ENCODE measurements at places on chromosomes 1 and 21.

GRCh38 chr21:32626621-32627196 lies 14.5 kb upstream of the CFAP298 start:
- DNase-seq = peak; percentile 17

GRCh38 chr21:34968414-34969333 lies 80.4 kb downstream of the RUNX1 start:
- DNase-seq = no peak

GRCh38 chr1:97893844-97894243 lies 27.0 kb downstream of the DPYD start:
- DNase-seq = no peak

GRCh38 chr1:47561523-47562007 lies 123.7 kb downstream of the FOXD2 start:
- no peak for DNase-seq

GRCh38 chr1:109912214-109912861 lies 1.7 kb downstream of the CSF1 start:
- no peak for DNase-seq

- no peak for DNase-seq
Measured at GRCh38 chr1:151458802-151459330, 428 bp downstream of the POGZ start.

- no peak for DNase-seq
Measured at GRCh38 chr1:106700211-106700610, 356.3 kb upstream of the PRMT6 start.

DNA sequence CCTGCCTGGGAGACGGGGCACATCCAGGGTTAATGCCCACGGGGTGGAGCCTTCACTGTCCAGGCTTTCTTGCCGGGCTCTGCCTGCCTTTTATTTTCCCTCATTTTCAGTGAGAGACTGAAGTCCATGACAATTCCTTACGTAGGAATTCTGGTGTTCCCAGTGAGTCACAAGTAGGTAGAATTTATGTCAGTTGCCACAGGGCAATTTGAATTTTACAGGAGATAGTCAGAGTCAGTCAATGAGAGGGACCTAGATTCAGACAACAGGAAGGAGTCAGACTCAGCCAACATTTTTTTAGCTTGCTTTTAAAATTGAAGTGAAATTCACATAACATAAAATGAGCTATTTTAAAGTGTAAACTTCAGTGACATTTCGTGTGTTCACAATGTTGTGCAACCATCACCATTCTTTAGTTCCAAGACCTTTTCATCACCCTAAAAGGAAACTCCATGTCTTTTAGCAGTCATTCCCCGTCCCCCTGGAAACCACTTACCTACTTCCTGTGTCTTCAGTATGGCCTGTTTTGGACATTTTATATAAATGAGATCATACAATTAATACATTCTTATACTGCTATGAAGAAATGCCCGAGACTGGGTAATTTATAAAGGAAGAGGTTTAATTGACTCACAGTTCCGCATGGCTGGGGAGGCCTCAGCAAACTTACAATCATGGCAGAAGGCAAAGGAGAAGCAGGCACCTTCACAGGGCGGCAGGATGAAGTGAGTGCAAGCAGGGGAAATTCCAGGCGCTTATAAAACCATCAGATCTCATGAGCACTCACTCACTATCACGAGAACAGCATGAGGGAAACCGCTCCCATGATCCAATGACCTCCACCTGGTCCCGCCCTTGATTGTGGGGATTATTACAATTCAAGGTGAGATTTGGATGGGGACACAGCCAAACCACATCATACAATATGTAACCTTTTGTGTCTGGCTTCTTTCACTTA lies 14.6 kb downstream of the AJAP1 start:
- no peak for DNase-seq

DNA sequence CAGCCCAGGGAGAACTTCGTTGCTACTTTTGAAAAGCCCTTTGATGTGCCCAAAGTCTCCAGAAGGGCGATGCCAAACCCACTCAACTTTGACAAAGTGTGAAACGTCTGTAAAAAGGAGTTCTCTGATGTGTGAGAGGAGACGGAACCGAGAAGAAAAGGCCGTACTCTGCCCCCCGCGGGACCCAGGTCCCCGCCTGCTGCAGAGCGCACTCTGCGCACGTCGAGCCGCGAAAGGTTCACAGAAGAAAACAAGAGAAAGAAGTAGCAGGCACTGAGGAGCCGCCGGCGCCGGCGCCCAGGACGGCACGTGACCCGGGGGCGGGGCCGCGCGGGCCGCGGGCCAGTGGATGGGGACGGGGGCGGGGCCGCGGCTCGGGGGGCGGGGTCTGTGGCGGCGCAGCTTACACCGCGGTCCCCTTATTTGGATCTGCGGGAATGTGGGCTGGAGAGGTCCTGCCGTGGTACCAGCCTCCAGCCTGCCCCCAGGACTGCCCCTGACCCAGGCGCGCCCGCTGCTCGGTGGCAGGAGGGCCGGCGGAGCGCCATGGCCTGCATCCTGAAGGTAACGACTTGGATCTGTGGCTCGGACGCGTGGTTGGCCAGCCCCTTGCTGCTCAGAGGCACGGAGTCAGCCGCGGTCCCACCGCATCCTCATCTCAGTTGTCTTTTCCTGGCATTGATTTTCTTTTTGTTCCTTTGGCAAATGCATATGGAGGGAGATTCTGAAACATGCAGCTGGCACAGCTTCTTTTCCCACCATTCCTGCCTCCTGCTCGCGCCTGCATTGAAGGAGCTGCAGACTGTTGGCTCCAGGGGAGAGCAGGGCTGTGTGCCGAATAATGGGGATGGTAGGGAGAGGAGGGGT lies at the start of gene ST6GALNAC3:
Gene ST6GALNAC3 (plus strand): TSS at position 426 of the 867 bp plus-strand sequence.
- DNase-seq = no peak

- DNase-seq = peak; percentile 38
Measured at GRCh38 chr1:229514578-229515275, 6.6 kb upstream of the NUP133 start.

- DNase-seq = no peak
Measured at GRCh38 chr1:78071696-78072095, 25.9 kb downstream of the GIPC2 start.

DNA sequence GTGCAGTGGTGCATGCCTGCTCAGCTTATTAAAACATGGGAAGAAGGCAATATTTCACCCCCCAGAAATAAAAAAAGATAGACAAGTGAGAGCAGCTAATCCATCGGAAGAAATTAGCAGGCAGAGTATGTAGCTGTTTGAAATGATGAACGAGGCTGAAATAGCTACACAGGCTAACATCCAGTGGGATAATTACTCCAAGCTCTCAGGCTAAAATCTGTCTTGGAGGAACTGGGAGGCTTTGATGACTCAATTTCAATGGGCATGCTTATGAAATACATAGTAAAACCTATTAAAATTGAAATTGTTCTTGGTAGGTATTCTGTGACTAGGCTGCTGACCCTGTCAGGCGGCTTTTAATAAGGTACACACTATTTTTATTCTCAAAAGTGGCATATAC lies 84.1 kb upstream of the RRP15 start:
- no peak for DNase-seq

DNA sequence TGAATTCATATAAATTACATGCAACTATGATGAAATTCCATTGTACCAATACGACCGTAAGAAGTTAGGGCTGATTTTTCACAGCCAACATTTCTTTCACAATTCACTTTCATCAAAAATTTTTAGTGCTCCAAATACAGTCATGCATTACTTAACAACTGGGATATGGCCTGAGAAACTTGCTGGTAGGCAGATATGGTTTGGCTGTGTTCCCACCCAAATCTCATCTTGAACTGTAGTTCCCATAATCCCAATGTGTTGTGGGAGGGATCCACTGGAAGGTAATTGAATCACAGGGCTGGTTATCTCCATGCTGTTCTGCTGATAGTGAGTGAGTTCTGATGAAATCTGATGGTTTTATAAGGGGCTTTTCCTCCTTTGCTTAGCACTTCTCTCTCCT lies 244.4 kb downstream of the AKT3 start:
- no peak for DNase-seq

DNA sequence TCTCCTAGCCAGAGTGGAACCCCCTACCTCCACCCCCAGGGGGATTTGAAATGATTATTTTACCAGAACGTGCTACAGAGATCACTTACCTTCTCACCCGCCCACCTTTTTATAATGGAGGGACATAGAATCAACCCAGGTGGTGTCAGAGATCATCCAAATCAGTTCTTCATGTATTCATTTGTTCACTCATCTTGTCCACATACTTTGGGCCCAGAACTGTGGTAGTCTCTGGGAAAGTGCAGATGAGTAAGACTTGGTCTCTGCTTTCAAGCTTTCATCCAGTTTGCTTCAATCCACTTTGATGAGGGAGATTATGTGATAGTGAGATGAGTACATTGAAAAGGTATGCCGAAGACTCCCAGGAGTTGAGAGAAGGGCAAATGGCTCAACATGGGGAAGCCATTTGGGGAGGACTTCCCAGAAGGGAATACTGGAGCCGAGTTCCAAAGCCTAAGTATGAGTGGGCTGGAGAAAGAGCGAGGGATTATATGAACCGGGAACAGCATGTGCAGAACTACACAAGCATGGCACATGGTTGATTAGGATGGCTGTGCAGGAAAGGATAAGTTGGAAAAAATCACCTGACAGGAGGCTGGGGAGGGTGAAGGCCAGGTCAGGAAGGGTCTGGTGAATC lies 1.9 kb downstream of the FGGY start:
- peak; percentile 52 for DNase-seq

DNA sequence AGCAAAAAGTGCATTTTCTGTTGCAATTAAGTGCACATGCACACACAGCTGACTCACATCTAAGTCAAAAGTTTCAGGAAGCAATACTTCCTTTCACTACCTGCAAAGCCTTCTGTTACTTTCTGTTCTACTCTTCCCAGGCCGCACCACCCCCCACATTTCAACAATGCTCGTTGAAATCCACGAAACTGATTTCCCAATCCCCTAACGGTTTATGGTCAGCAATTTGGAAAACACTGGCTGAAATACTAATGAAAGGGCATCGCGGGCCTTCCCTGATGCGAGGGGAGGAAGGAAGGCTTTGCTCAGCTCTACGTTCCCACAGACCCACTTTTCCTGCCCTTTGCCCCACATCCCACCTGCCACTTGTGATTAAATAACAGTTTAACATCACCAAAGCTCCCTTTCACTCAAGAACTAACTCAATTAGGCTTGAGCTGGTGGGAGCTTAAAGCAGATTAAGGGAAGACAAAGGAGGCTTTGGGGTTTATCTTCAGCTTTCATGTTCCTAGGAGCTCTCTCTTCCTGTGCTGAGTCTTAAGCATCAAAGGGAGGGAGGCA lies 243.2 kb upstream of the RAB4A start:
- peak; percentile 15 for DNase-seq

DNA sequence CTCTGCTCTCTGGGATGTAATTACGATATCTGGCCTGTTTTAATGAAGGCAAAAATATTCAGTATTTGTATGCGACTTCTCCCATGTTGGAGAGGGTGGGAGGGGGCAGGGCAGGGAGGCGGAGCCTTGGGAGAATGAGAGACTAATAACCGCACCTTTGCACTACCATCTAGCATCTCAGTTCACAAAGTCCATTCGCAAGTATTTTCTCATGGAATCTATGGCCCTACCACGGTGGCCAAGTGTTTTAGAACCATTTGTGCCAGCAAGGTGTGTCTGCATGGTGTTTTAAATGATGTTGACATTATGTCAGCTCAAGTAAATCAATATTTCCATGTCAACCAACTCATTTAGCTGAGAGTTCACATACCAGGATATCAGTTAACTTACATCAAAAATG lies 14.3 kb upstream of the BLACAT1 start:
- no peak for DNase-seq

DNA sequence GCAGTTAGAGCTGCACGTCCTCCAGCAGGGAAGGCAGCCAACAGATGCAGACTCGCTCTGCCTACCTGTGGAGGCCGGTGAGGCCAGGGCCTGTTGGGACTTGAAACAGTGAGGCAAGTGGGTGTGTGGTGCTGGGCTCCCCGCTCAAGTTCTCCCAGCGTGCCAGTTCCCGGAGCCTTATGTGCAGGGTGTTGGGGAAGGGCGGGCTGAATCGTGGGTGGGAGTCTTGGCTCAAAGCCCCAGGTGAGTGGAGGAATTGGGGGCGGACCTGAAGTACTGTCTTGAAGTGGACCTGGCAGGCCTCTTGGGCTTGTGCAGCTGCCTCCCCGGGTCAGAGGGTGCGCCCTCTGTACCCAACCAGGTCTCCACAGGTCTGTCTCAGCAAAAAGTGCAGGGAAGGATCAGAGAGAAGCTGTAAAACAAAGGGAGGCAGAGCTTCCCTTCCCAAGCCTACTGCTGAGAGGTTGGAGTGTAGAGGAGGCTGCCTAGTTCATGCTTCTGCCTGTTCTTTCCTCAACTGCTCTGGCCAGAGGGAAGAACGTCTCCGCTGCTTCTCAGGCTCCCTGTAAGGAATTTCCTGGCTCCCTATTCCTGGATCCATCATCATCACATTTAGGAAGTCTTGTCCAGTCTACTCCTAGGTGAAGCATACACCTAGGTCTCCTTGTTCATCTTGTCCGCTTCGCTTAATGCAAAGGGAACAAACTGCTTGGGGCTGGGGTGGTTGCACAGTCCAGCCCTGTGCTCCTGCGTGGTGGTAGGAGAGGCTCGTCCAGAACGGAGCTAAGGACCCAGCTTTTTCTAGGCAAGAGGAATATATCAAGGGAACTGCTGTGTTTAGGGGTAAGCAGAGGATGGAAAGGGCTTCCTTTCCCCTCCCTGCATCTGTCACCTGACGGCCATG lies 14.9 kb downstream of the UTP11 start:
- no peak for DNase-seq

- DNase-seq = no peak
Measured at GRCh38 chr1:65725064-65725463, 67.6 kb upstream of the PDE4B start.

DNA sequence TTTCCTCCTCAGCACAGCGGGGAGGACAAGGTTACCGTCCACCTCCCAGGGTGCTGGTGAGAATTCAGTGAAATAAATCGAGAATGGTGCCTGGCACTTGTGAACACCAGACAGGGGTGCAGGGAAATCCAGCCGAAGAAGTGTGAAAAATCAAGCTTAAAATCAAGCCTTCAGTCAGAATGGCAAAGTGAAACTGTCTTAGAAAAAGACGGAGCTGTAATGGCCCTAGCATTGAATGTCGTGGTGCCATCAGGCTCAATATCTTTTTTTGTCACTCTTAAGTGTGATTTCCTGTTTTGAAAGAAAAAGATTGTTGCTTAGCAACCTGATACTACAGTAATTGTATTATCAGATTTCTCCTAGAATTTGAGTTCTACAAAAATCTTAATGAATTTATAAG lies 22.1 kb downstream of the EDARADD start:
- no peak for DNase-seq

GRCh38 chr1:218616681-218617080 lies 271.5 kb downstream of the TGFB2 start:
- no peak for DNase-seq
